ENCODE measurements at places on chromosomes 3 and 15. TPM values are rescaled to one million over a fixed set of nuclear protein-coding genes. Genes with fewer than 3 reads are reported as not detected.

MME gene
- 5.0 TPM for total RNA-seq

STAB1 gene
- total RNA-seq, result 138 TPM

RASGRP1 gene
- 0.54 TPM for total RNA-seq

FSTL1 gene
- total RNA-seq, result 296 TPM

PAK6 gene
- total RNA-seq, result 1.1 TPM

SST gene
- total RNA-seq, result 3.0 TPM

SPINT1 gene
- total RNA-seq, result 2.5 TPM

MYZAP gene
- 55.1 TPM for total RNA-seq

DAZL gene
- total RNA-seq, result 0.66 TPM

C3orf20 gene
- not detected for total RNA-seq

MLF1 gene
- total RNA-seq, result 11.8 TPM

SLC25A26 gene
- total RNA-seq, result 27.4 TPM

TMC3 gene
- 0.82 TPM for total RNA-seq

COL6A5 gene
- total RNA-seq, result not detected

GHRL gene
- total RNA-seq, result 0.71 TPM

HRG gene
- total RNA-seq, result not detected

NR1I2 gene
- not detected for total RNA-seq

OCA2 gene
- total RNA-seq, result 0.36 TPM

CCDC9B gene
- 70.3 TPM for total RNA-seq

CPA3 gene
- total RNA-seq, result 2.6 TPM

OSTN gene
- not detected for total RNA-seq

CSPG4 gene
- total RNA-seq, result 66.0 TPM

LRRC49 gene
- total RNA-seq, result 14.0 TPM

LOXL1 gene
- 27.7 TPM for total RNA-seq

HYAL3 gene
- total RNA-seq, result 3.6 TPM
